ENCODE measurements at places on chromosomes 3 and 15. TPM values are rescaled to one million over a fixed set of nuclear protein-coding genes. Genes with fewer than 3 reads are reported as not detected.

The SRGAP3 gene
- 20.6 TPM for total RNA-seq

The TMCO5A gene
- total RNA-seq, result not detected

The PSTPIP1 gene
- 13.3 TPM for total RNA-seq

The UBXN7 gene
- 29.5 TPM for total RNA-seq

The SMCO1 gene
- not detected for total RNA-seq

The DPPA2 gene
- not detected for total RNA-seq

The GREM1 gene
- total RNA-seq, result 122 TPM

The TEX55 gene
- not detected for total RNA-seq

The HYAL1 gene
- total RNA-seq, result 17.7 TPM

The PLA2G4B gene
- total RNA-seq, result 34.1 TPM

The NTRK3 gene
- 4.9 TPM for total RNA-seq
